Progenitor cell of endocrine pancreas (in vitro differentiated cells): ENCODE measurements at places on chromosomes 16 and 17. TPM values are rescaled to one million over a fixed set of nuclear protein-coding genes. Genes with fewer than 3 reads are reported as not detected.

DNA sequence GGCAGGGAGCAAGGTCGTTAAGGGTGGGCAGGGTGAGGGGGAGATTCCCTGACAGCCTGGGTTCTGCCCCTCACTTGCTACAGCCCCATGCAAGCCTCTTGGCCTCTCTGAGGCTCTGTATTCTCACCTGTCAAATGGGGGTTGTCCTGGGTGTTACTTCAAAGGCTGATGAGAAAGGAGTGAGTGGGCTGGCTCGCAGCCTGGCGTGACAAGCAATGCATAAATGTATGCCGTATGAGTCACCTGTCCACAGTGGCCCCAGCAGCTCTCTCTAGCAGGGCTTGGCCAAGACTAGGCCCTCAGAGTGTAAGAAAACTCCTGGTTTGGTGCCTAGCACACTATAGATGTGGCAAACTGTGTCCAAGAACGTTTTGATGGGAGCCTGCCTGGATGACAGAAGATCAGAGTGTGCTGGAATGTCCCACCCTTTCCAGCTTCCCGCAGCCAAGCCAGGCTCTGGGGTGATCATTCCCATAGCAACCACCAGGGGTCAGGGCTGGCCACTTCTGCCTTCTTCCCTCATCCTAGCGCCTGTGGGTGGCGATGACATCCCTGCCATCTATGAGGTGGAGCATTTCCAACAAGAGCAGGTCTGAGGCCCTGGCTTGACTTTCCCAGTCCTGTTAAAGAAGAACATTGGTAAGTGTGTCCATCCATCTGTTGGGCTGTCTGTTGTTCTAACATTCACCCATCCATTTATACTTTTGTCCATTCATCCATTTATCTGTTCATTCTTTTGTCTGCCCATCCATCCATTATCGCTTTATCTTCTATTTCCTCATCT is 37.2 kb upstream of the ADGRG1 start:
- peaks cover 3% of the 10 kb centered on the region for H3K4me1 ChIP-seq
- no peak overlapping the region for H3K4me3 ChIP-seq
- H3K27ac ChIP-seq: no peak overlapping the region
- DNase-seq: peak; percentile 65
- peaks cover 11% of the 10 kb centered on the region for H3K27me3 ChIP-seq
- H3K36me3 ChIP-seq: no peaks in the 10 kb centered on the region

- H3K36me3 ChIP-seq: no peaks in the 10 kb centered on the region
- no peak for DNase-seq
- peaks cover 29% of the 10 kb centered on the region for H3K27me3 ChIP-seq
- H3K4me3 ChIP-seq: no peak overlapping the region
These were observed 2.5 kb upstream of the CCL2 start for GRCh38 chr17:34252444-34253138.

- peaks cover 1% of the 10 kb centered on the region for H3K36me3 ChIP-seq
- no peak overlapping the region for H3K27ac ChIP-seq
- no peaks in the 10 kb centered on the region for H3K27me3 ChIP-seq
- H3K4me1 ChIP-seq: peaks cover 3% of the 10 kb centered on the region
- H3K4me3 ChIP-seq: no peak overlapping the region
- no peak for DNase-seq
These were observed 2.2 kb downstream of the WDR81 start for GRCh38 chr17:1726626-1727257.

DNA sequence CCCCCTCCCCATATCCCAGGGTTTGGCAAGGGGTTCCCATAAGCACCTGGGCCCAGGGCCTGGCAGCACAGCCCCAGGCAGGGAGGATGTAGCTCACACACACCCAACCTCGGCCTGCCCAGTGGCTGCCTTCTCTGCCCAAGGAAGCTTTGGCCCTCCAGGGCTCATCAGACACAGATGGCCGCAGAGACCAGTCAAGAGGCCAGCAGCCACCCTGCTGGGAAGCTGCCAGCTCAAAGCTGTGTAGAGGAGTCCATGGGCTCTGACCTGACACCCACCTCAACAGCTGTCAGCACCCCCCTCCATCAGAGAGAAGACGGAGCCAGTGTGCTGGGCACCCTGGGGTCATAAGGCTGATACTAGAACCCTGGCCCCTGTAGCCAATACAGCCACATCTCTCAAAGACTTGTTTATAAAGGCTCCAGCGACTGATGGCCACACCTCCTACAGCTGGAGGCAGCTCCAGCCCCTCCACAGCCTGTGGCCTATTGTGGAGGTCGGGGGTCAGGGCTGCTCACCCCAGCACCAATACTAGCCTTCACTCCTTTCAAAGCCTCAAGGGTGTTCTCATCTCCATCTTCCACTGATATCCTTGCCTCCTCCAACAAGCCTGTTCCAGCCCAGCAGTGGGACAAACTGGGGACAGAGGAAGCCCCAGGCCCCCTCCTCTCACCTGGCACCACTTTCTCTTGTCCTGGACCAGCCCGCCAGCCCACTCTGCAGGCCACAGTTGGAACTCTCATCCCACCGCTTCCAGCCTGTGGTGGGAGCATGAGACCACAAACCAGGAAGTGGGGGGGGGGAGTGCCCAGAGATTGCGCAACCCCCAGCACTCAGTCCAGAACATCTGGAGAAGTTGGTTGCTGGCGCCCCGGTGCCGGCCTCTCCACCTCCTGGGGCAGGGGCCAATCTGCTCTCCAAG is 2.2 kb upstream of the MPG start:
- no peak for DNase-seq
- peaks cover 8% of the 10 kb centered on the region for H3K27me3 ChIP-seq
- peak overlapping the region; percentile 65 for H3K4me3 ChIP-seq
- H3K36me3 ChIP-seq: no peaks in the 10 kb centered on the region
- peaks cover 23% of the 10 kb centered on the region for H3K4me1 ChIP-seq

- H3K4me3 ChIP-seq: no peak overlapping the region
- peaks cover under 1% of the 10 kb centered on the region for H3K27me3 ChIP-seq
- no peak for DNase-seq
- no peak overlapping the region for H3K27ac ChIP-seq
These were observed 495.4 kb downstream of the TOX3 start for GRCh38 chr16:52051414-52052172.

GRCh38 chr16:26680671-26681070 is 386.1 kb upstream of the C16orf82 start:
- H3K4me1 ChIP-seq: no peaks in the 10 kb centered on the region
- no peaks in the 10 kb centered on the region for H3K36me3 ChIP-seq
- no peak overlapping the region for H3K4me3 ChIP-seq
- DNase-seq: no peak

GRCh38 chr17:80270836-80271235 is 10.2 kb downstream of the RNF213 start:
- H3K4me1 ChIP-seq: no peaks in the 10 kb centered on the region
- H3K36me3 ChIP-seq: peaks cover 10% of the 10 kb centered on the region
- no peaks in the 10 kb centered on the region for H3K27me3 ChIP-seq
- no peak overlapping the region for H3K4me3 ChIP-seq
- no peak overlapping the region for H3K27ac ChIP-seq

DNA sequence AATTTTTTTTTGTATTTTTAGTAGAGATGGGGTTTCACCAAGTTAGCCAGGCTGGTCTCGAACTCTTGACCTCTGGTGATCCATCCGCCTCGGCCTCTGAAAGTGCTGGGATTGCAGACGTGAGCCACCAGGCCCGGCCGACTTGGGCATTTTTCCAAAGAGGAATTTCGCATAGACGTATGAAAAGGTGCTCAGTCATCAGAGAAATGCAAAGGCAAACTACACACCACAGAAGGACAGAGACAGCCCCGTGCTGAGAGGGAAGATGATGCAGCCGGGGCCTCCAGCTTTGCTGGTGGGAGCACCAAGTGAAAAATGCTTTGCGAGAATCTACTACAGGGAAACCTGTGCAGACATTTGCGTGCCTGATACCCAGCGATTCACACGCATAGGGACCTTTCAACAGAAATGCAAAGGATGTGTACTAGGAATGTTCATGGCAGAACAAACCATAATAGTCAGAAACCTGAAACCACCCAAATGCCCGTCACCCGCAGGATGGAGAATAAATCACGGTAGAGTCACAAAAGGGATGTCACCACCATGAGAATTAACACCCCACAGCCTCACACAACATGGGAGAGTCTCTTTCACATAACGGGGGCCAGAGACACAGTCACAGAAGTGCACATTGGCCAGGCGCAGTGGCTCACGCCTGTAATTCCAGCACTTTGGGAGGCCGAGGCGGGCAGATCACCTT is 5.2 kb downstream of the RAB40B start:
- H3K27me3 ChIP-seq: peaks cover 13% of the 10 kb centered on the region
- peak overlapping the region; percentile 10 for H3K27ac ChIP-seq
- no peak overlapping the region for H3K4me3 ChIP-seq
- DNase-seq: no peak
- H3K36me3 ChIP-seq: peaks cover 17% of the 10 kb centered on the region

DNA sequence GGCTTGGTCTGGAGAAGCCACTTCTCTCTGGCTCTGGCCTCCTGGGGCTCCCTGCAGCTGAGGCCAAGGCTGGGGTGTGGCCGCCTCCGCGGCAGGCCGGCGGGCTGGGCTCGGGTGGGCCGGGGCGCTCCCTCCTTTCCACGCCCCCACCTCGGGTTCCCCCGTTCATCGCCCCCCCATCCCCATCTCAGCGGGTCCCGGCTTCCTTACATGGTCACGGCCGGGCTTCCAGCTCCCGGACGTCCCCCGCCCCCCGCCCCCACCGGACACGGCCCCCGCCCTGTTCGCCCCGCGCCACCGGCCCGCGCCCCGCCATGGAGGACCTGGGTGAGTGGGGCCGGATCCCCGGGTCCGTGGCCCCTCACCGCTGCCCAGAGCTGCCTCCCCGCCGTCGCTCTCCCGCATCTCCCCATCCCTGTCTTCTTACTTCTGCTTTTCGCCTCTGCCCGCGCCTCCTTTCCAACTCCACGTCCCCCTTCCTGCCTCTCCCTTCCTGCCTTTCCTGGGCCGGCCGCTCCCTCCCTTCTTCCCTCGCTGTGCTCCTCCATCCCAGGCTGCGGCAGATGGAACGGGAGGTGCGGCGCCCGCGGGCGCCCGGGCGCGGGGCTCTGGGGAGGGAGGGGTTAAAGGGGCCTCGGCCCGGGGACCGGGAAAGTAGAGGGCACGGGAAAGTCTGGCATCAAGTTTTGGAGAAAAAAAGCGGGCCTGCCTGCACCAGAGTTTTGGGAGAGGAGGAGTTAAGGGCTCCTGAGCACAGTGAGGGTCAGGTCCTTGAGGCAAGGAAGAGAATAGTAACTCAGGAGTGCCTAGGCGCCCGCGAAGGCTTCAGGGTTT is at the start of gene TGFB1I1:
Gene TGFB1I1, plus strand, starts transcription at position 278 of the 834 bp plus-strand sequence. Its CDS starts 37 bp downstream, at position 315.
- H3K4me3 ChIP-seq: peak within 1 kb of the TSS; percentile 68
- peaks cover 11% of the 10 kb centered on the region for H3K4me1 ChIP-seq
- peaks cover 60% of the 10 kb centered on the region for H3K27me3 ChIP-seq
- H3K27ac ChIP-seq: no peak within 1 kb of the TSS
- DNase-seq: no peak
- H3K36me3 ChIP-seq: no peaks in the 10 kb centered on the region

The SRCIN1 gene
- total RNA-seq: 13.8 and 16.7 TPM in 2 replicates

The KRT33B gene
- total RNA-seq: not detected in 2 replicates

The FBXO39 gene
- not detected in 2 replicates for total RNA-seq

The SLC38A7 gene
- total RNA-seq: 43.4 and 43.7 TPM in 2 replicates

The PERCC1 gene
- 7.1 and 7.6 TPM in 2 replicates for total RNA-seq

The CMTM2 gene
- total RNA-seq: 0.58 TPM in 1 of 2 replicates, not detected in the other

The NPIPA5 gene
- 5.3 and 8.5 TPM in 2 replicates for total RNA-seq

The VPS25 gene
- 76.5 and 81.3 TPM in 2 replicates for total RNA-seq

The LRRC36 gene
- 1.6 and 2.3 TPM in 2 replicates for total RNA-seq
